ENCODE measurements at places on chromosomes 11 and 22. TPM values are rescaled to one million over a fixed set of nuclear protein-coding genes. Genes with fewer than 3 reads are reported as not detected.
A peak's percentile ranks its signal among the peaks of the same experiment; 100 is the strongest.

- no peaks in the 10 kb centered on the region for H3K27me3 ChIP-seq
- H3K4me3 ChIP-seq = no peak overlapping the region
- H3K36me3 ChIP-seq = no peaks in the 10 kb centered on the region
- DNase-seq = peak; percentile 61
- H3K4me1 ChIP-seq = no peaks in the 10 kb centered on the region
Measured at GRCh38 chr11:130979386-130979972, 63.2 kb upstream of the SNX19 start.

Gene LRRC56
- 0.28 TPM for total RNA-seq

Gene BANF1
- total RNA-seq = 36.6 TPM

DNA sequence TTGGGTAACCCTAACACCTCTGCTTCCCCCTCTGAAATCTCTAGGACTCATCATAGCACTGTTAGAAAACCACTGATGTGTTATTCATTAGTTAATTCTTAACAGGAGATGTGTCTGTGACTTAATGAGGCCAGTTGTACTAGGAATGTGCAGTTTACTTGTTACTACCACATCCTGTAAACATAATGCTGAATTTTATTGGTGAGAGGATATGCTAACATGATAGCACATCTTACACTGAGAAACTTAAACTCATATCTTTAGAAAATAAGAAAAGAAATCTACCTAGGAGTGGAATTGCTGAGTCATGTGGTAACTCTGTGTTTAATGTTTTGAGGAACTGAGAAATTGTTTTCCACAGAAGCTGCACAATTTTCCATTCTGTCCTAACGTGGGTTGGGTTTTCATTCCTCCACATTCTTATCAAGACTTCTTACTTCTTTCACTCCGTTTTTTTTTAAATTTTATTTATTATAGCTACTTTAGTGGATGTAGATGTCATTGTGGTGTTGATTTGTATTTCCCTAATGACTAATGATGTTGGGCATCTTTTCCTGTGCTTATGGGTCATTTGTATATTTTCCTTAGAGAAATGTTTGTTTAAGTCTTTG is 33.7 kb downstream of the RNF121 start:
- DNase-seq = peak; percentile 65
- no peak overlapping the region for H3K27ac ChIP-seq
- peaks cover 15% of the 10 kb centered on the region for H3K36me3 ChIP-seq
- H3K27me3 ChIP-seq = no peaks in the 10 kb centered on the region
- H3K4me3 ChIP-seq = no peak overlapping the region

DNA sequence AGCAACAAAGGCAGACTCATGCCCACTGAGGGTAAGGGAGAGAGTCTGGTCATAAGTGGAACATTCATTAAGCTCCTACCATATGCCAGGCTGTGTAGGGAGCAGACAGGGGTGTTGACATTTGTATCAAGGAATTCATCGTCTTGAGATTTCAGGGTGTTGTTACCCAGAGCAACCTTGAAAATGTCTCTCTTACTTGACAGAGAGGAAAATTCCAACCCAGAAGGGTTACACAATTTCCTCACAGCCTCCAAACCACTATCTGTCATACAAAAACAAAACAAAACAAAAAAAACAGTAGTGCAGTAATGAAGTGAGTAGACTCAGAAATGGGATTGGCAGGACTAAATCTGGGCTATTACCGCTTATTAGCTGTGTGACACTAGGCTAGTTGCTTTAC is 113.2 kb downstream of the MIAT start:
- no peaks in the 10 kb centered on the region for H3K36me3 ChIP-seq
- peaks cover 3% of the 10 kb centered on the region for H3K4me1 ChIP-seq
- peak; percentile 37 for DNase-seq
- H3K4me3 ChIP-seq = no peak overlapping the region

GRCh38 chr11:8087185-8087584 is 6.2 kb downstream of the TUB start:
- H3K27ac ChIP-seq = no peak overlapping the region
- H3K36me3 ChIP-seq = no peaks in the 10 kb centered on the region
- H3K4me1 ChIP-seq = peaks cover 3% of the 10 kb centered on the region
- no peaks in the 10 kb centered on the region for H3K27me3 ChIP-seq

DNA sequence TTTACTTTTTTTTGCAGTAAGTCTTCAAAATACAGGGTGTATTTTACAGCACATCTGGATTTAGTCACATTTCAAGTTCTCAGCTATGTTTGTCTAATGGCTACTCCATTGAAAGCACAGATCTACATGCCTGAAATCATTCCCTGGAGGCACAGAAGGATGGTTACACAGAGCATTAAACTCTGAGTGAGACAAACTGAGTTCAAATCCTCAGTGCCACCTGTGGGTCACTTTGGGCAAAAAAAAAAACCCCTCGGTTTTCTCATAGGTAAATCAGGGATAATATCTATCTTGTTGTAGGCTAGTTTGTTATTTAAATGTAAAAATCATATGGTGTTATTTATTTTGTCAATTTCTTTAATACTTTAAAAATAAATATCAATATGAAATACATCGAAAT is 7.7 kb downstream of the ANKRD49 start:
- DNase-seq = no peak
- no peak overlapping the region for H3K4me3 ChIP-seq
- H3K27me3 ChIP-seq = no peaks in the 10 kb centered on the region
- H3K36me3 ChIP-seq = peaks cover 6% of the 10 kb centered on the region
- no peaks in the 10 kb centered on the region for H3K4me1 ChIP-seq
- no peak overlapping the region for H3K27ac ChIP-seq

Gene KLHDC7B
- not detected for total RNA-seq

- H3K4me1 ChIP-seq = peaks cover 14% of the 10 kb centered on the region
- H3K27me3 ChIP-seq = peaks cover 4% of the 10 kb centered on the region
- DNase-seq = no peak
- no peak overlapping the region for H3K27ac ChIP-seq
- no peak overlapping the region for H3K4me3 ChIP-seq
Measured at GRCh38 chr11:44771252-44771734, 44.5 kb downstream of the TSPAN18 start.

DNA sequence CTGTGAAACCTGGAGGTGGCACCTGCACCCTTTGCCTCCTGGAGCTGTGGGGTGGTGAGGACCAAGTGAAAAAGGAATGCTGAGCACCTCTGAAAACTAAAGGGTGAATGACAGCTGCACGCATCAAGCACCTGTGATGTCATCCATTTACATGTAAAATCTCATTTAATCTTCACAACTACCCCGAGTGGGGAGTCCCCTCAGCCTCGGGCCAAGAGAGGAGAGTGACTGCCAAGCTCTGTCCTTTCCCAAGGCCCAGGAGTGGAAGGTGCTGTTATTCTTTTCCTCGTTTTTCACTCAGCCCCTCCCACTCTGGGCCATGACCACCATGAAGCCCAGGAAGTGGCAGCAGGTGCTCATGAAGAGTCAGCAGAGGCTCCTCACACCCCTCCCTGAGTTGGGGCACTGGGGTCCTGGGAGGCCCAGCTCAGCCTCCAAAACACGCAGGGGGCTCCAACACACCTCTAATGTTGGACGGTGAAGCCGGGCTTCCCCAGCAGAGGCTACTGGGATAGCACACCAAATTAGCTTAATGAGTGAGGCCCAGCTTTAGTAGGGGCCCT is 35.7 kb downstream of the NECTIN1 start:
- no peaks in the 10 kb centered on the region for H3K4me1 ChIP-seq
- no peaks in the 10 kb centered on the region for H3K36me3 ChIP-seq
- peaks cover 4% of the 10 kb centered on the region for H3K27me3 ChIP-seq

DNA sequence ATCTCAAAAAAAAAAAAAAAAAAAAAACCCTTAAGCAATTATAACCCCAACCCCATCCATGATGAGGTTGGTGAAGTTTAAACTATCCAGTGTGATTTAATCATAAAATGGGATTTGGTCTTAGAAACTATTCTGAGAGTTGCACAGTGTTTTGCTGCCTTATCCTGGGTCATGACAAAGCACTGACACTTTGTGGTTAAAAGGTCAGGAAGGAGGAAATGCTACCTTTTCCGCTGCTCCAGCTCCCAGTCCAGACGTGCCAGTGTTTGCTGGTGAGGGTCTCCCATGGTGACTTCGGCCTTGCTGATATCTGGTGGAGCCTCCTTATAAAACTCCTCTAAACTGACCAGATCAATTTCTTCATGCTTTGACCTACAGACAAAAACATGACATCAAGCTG is 14.5 kb downstream of the THOC5 start:
- no peak overlapping the region for H3K27ac ChIP-seq

GRCh38 chr11:35111161-35112055 is 27.6 kb upstream of the CD44 start:
- no peak overlapping the region for H3K4me3 ChIP-seq
- H3K27ac ChIP-seq = peak overlapping the region; percentile 29
- peak; percentile 92 for DNase-seq

Gene RFPL2
- not detected for total RNA-seq

DNA sequence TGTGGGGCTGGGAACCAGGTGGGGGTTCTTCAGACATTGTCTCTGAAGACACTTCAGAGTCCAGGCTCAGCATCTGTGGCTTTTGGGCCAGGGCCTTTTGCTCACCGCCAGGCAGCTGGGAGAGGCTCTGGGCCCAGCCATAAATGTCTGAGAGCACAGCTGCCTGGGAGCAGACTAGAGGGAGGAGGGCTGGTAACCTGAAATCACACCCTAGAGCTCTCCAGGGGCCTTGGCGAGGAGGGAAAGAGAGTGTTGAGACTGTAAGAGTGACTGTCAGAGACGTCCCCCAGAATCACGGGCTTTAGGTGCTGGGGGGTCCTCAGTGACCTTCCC is 4.1 kb downstream of the TRABD start:
- DNase-seq = no peak
- peaks cover 21% of the 10 kb centered on the region for H3K36me3 ChIP-seq
- H3K27ac ChIP-seq = no peak overlapping the region
- no peaks in the 10 kb centered on the region for H3K27me3 ChIP-seq

Gene OR51V1
- not detected for total RNA-seq

DNA sequence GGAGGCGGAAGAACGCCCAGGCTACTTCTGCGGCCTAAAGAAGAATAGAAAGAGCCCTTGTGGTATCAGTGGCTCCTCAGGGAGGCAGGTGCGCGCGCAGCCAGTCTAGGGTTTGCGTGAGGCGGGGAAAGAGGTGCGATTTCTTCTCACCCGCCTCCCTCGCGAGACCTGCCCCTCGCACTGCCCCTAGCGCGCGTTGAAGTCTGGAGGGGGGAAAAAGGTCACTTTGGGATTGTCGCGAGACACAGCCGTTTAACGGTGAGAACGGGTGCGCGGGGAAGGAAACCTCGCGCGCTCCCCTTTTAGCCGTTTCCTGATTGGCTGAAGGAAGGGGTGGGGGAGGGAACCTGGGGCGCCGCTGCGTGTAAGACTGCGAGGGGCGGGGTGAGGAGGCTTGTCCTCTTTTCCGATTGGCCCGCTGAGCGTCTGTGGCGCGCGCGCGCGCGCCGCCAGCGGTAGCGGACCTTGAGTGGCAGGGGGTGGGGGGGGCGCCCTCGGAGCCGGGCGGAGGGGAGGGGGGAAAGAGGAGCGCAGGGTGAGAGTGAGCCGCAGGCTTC is at the start of gene ZFP91:
Gene ZFP91, plus strand, starts transcription at position 429 of the 557 bp plus-strand sequence. CDS start 219 bp downstream, outside the sequence.
- H3K4me1 ChIP-seq = peaks cover 10% of the 10 kb centered on the region
- H3K36me3 ChIP-seq = no peaks in the 10 kb centered on the region
- H3K27ac ChIP-seq = peak within 1 kb of the TSS; percentile 94
- H3K27me3 ChIP-seq = no peaks in the 10 kb centered on the region
- peak; percentile 98 for DNase-seq
- peak within 1 kb of the TSS; percentile 74 for H3K4me3 ChIP-seq

GRCh38 chr11:62905296-62905695 is 15.9 kb downstream of the CHRM1 start:
- DNase-seq = no peak
- no peaks in the 10 kb centered on the region for H3K36me3 ChIP-seq
- no peak overlapping the region for H3K4me3 ChIP-seq
- H3K27ac ChIP-seq = no peak overlapping the region
- peaks cover 7% of the 10 kb centered on the region for H3K27me3 ChIP-seq

- H3K4me1 ChIP-seq = peaks cover 4% of the 10 kb centered on the region
- no peak overlapping the region for H3K27ac ChIP-seq
- H3K27me3 ChIP-seq = no peaks in the 10 kb centered on the region
- DNase-seq = no peak
- no peak overlapping the region for H3K4me3 ChIP-seq
Measured at GRCh38 chr11:3823762-3824506, 15.6 kb downstream of the PGAP2 start.

Measured in IMR-90 (cell line).